ENCODE measurements at places on chromosomes 3 and 15.

DNA sequence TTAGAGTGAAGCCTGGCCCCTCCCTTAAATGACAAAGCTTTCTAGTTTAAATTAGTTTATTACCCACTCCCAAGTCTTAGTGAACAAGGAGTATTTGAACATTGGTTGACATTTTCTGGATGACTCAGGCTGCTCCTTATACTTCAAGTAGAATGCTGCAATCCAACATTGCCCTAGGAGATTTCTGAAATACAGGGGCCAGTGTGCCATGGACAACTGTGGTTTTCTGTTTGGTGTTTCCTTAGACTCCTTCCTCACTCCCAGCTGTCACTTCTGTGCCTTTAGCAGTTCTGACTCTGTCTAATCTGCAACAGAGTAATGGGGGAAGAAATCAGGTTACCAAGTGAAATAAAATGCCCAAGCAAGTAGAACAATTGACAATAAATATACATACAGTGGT is 116.1 kb upstream of the P2RY1 start:
- no peak for DNase-seq

- no peak for DNase-seq
Observed at GRCh38 chr15:36210426-36210825, 369.0 kb upstream of the CDIN1 start.

GRCh38 chr3:73271-73670 is 123.3 kb upstream of the CHL1 start:
- no peak for DNase-seq

- DNase-seq: no peak
Observed at GRCh38 chr15:35854316-35854715, 308.4 kb upstream of the DPH6 start.

DNA sequence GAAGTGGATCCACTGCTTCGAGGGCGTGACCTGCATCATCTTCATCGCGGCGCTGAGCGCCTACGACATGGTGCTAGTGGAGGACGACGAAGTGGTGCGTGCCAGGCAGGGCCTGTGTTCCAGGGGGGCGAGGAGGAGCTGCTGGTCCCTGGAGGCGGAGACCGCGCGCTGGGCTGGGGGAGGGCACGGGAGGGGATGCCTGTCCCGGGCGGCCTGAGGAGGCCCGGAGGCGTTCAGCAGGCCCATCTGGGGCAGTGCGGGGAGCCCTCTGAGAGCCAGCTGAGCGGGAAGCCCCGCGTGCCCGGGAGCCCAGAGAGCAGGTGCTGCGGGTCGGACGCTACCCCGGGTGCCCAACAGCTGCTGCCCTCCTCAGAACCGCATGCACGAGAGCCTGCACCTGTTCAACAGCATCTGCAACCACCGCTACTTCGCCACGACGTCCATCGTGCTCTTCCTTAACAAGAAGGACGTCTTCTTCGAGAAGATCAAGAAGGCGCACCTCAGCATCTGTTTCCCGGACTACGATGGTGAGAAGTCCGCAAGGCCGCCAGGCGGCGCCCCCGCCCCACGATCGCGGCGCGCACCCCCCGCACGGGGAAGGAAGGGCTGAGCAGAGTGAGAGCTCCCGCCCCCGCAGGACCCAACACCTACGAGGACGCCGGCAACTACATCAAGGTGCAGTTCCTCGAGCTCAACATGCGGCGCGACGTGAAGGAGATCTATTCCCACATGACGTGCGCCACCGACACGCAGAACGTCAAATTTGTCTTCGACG is 2.9 kb downstream of the GNAT1 start:
- DNase-seq: no peak

GRCh38 chr3:37934631-37935289 is 55.8 kb upstream of the VILL start:
- DNase-seq: no peak

DNA sequence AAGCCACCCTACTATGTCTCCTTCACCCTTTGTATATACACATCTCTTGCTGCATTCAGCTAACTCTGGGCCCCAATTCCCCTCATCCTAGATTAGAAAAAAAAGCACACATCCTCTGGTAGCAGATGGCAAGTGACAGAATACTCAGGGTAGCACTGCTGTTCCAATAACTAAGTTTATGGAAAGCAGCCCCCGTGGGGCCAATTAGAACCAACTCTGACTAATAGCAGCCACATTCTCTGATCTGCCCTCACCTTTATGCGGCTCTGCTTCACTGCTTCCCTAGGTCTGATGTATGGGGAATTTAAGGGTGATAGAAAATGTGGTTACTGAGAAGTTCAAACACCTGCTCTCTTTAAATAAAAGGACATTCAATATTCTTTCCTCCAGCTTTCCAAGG is 74.9 kb upstream of the SETMAR start:
- no peak for DNase-seq

DNA sequence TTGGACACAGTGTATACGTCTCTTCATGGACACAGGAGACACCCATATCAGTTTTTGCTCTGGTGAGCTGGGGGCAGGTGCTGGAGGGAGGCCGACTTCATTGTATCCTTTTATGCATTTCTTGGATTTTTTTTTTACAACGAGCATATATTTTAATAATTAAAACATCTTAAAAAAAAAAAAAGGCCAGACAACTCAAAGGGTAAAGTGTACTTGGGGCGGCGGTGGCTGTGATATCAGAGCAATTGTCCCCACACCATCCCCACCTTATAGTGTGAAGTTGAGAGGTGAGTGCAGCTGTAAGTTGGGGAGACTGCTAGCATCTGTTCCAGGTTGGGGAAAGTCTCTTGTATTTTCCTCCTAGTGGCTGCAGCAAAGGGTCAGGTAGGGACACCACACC is 12.0 kb upstream of the PLXNA1 start:
- DNase-seq: no peak

DNA sequence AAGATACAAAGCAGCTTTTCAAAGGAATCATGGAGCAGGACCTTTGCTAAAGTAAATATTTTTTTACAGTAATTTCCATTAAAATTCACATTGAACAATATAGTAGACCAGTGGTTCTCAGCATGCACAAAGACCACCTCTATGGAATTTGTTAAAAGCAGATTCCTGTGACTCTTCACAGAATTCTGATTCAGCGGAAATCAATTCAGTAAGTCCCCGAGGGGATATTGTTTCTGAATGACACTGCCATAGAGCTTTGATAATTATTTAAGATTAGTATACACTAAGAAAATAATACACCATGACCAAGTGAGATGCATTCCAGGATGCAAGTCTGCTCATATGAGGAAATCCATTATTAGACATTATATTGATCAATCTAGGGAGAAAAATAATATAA is 161.9 kb upstream of the TNIK start:
- DNase-seq: no peak

DNA sequence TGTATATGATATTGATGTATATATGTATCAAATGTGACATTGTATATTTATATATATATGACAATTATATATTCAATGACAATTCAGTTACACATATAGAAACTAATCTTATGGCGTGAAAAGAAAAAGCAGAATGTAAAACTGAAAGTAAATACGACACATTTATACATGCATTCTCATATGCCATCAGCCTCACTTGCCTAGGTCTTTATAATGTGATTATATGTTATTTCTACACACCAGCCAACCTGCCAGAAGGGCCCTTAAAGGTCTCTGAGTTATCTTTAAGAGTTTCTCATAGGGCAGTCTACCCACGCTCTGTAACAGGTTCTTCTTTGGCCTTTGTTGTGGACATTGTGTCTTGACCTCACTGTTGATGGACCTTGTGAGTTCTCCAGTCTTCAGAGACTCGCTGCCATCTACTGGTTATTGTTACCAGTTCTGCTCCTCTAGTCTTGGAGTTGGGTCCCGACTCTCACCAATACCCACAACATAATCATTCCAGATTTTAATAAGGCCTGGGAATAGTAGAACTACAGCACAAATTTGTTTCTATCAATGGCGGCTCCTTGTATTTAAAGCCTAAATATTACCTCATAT is 371.5 kb upstream of the GOLIM4 start:
- peak; percentile 28 for DNase-seq

DNA sequence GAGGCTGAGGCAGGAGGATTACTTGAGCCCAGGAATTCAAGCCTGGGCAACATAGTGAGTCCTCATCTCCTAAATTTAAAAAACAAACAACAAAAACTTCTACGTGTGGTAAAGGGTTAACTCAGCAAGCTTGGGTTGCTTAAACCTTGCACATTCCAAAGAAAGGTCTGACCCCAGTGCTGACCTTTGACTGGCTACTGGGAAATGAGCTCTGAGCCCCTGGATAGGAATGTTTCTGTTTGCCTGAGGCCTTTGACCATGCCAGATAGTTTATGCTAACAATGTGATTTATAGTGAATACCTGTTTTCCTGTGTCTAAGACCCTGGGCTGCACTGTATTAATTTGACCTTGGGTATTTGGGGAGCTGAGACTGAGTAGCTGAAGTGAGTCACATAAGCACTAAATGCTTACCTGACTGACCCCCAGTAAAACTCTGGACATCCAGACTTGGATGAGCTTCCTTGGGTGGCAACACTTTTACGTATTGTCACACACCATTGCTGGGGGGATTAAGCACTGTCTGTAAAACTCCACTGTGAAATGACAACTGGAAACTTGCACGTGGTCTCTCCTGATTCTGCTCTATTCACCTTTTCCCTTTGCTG is 20.7 kb downstream of the TCAIM start:
- DNase-seq: no peak

- peak; percentile 21 for DNase-seq
Observed at GRCh38 chr15:64046421-64047153, at the start of gene DAPK2. TSS of gene DAPK2 (minus strand) at chr15:64046485. CDS start at chr15:64040261, 6,224 bp downstream.

DNA sequence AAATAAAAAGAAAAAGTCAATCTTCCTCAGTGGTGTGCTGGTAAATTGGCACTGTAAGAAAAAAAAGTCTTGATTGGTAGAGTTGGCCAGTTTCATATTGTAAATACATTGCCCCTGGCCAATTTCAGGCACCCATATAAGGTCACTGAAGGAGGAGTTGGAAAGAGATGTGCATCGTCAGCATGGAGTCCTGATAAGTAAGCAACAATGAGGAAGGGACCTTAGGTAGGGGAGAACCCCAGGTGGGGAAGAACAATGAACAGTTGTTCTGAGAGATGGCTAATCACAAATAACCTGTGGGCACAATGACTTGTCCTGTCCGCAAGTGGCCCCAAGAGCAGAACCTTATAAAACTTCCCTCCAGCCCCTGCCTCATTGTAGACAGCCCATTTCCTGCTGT is 8.6 kb upstream of the CYP8B1 start:
- no peak for DNase-seq

DNA sequence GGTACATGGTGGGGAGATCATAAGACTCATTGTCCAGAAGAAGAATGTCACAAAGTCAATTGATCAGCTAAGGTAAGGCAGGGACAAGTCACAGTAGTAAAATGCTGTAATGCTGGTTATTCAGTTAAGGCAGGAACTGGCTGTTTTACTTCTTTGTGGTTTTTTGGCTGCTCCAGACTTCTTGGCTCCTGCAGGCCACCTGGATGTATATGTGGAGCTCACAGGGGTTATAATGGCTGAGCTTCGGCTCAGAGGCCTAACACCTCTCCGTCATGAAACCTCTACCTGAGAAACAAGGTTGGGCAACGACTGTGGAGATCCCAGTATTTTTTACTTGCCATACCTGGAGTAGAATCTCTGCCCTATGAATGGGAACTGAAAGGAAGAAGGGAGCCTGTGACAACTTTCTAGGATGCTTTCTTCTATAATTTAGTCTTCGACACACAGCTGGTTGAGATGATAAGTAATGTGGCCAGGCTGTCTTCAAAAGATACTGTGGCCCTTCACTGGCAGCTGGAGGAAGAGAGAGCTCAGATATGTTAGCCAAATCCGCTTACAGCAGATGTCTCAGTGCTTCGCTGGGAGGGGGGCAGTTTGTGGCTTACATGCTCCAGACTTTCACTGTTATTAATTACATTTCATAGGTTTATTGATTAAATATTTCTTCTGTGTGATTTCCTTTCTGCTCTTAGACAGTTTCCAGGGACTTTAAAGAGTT is 887.8 kb downstream of the IGSF11 start:
- no peak for DNase-seq

- no peak for DNase-seq
Observed at GRCh38 chr3:180332608-180333007, 269.4 kb upstream of the TTC14 start.

GRCh38 chr15:100973351-100974111 is 54.4 kb downstream of the LRRK1 start:
- DNase-seq: no peak

GRCh38 chr15:29631076-29632070 is 190.9 kb downstream of the TJP1 start:
- DNase-seq: no peak

DNA sequence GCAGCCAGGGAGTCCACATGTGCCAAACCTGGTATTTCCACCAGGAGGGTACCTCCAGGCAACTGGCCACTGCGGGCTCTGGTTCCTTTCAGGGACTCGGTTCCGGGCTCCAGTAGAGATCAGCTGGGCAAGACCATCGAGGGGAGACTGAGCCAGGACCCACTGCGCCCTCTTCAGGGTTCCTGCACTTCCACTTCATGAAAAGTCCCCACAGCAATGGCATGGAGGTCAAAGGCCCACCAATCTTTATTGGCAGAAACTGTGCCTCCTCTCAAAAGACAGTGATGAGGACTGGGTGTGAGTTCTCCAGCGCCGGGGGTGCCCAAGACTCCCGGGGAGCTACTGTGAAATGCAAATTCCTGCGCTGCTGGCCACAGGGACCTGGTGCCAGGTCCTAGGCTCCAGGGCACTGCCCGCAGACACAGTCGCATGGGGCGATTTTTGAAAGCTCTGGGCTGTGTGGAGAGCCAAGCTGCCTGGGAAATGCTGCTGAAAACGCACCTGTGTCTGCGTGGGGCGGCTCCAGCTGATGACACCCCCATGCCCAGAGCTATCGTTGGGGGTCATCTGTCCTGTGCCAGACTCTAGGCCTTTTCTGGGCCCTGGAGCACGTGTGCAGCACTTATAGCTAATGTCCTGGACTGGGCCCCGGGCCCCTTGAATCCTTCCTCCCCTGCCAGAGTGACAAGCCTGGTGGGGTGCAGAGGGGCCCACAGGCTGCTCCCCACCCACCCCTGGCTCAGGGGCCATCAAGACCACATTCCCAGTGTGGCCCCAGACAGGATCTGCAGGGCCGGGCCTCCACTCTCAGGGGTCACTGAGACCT is 144.0 kb downstream of the NSMCE3 start:
- no peak for DNase-seq

- no peak for DNase-seq
Observed at GRCh38 chr3:114231616-114232015, 5.8 kb downstream of the ZNF80 start.

DNA sequence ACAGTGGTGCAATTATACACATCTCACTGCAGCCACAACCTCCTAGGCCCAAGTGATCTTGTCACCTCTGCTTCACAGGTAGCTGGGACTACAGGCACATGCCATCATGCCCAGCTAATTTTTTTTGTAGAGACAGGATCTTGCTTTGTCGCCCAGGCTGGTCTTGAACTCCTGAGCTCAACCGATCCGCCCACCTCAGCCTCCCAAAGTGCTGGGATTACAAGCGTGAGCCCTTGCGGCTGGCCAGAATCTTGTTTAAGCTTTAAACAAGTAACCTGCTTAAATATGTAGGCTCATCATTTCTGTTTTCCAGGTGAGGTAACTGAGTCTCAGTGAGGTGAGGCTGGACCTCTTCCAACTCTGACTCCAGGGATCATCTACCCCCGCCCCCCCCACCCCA is 7.7 kb upstream of the PSTPIP1 start:
- no peak for DNase-seq

- DNase-seq: no peak
Observed at GRCh38 chr3:134543113-134543512, 57.3 kb downstream of the CEP63 start.

All from amniotic stem cell (primary cell).